ENCODE measurements at places on chromosomes 6 and 20.
A peak's percentile ranks its signal among the peaks of the same experiment; 100 is the strongest.

GRCh38 chr20:37896932-37897548 lies 5.9 kb upstream of the VSTM2L start:
- no peak for DNase-seq

- no peak for DNase-seq
These were observed 76.2 kb upstream of the RPS6KA2 start for GRCh38 chr6:166703149-166703710.

- DNase-seq, result peak; percentile 74
These were observed 1.2 kb upstream of the HMGA1 start for GRCh38 chr6:34235307-34236130.

- DNase-seq, result peak; percentile 80
These were observed at the start of gene SYNJ2 for GRCh38 chr6:157981395-157982101. Gene SYNJ2, plus strand, starts transcription at chr6:157981863. Its CDS starts 99 bp downstream, at chr6:157981962.

DNA sequence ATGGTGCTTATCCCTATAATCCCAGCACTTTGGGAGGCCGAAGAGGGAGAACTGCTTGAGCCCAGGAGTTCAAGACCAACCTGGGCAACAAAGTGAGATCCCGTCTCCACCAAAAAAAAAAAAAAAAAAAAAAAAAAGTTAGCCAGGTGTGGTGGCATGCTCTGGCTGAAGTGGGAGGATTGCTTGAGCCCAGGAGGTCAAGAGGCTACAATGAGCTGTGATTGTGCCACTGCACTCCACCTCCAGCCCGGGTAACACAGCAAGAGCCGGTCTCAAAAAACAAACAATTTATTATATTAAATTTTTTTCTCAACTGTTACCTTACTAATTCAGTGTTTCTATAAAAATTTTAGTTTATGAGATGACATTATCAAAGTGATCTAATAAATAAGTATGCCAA lies 85.4 kb upstream of the MAP7 start:
- DNase-seq, result no peak

- no peak for DNase-seq
These were observed 36.5 kb upstream of the STK35 start for GRCh38 chr20:2065099-2065498.

- DNase-seq, result no peak
These were observed 1.2 kb upstream of the SPTLC3 start for GRCh38 chr20:13007596-13007995.

DNA sequence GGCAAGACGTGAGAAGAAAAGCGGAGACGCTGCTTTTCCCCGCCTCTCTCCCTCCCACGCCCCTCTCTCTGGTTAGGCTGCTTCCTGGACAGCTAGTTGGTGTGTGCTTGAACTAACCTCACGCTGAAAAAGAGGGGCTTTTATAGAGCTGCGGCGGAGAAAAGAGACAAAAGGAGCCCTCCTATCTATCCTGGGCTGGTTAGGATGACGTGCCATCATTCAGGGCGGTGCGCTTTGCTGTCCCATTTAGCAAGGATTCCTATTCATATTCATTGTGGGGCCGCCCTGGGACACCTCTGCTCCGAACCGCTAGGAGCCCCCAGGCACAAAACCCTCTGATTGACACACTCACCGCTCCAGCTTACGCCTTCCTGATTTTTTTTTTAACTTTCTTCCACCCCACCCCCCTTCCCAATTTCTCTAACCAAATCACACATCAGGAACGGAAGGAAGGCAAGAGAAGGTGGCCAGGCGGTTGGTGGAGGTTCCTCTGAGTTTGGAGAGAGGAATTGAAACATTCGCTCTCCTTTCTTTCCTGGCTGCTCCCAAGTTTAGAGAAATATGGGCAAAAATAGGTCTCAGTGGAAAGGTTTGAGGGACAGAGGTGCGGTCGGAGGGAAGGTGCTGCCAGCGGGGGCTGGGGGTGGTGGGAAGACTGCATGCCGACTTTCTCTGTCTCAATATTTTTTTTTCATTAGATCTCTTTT lies at the start of gene OLIG3:
OLIG3 (minus strand) TSS at position 114 of the 707 bp plus-strand sequence. CDS start 224 bp downstream, outside the sequence.
- peak; percentile 28 for DNase-seq

- no peak for DNase-seq
These were observed 930.0 kb upstream of the SLC35B3 start for GRCh38 chr6:9365378-9365777.

- no peak for DNase-seq
These were observed 45.4 kb upstream of the ID1 start for GRCh38 chr20:31559704-31560093.

All from stimulated activated CD4-positive, alpha-beta T cell treated with anti-CD3 and anti-CD28 coated beads, Interleukin-4, amount 100 ng/mL, for 24 hours (primary cell).